ENCODE measurements at places on chromosomes 3 and 15.

DNA sequence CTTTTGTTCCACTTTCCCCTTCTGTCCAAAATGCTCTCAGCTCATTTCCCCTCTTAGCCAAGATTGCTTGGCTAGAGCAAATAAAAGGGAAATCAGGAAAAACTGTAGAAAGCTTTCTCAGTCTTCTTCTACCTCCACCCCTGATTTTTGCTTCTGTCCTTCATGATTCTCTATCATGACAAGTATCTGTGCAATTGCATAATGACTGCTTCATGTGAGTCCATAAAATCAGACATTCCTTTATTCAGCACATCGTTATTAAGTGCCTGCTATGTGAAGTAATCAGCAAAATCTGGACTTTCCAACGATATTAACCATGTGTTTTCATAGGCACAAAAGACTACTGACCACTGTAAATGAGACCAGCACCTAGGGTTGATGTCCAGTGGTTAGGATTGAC is 321.5 kb upstream of the CBLB start:
- no peak for DNase-seq

GRCh38 chr3:4438296-4438695 is 28.8 kb downstream of the SUMF1 start:
- no peak for DNase-seq

- DNase-seq, result no peak
Observed at GRCh38 chr15:79003896-79004295, 59.0 kb upstream of the CTSH start.

DNA sequence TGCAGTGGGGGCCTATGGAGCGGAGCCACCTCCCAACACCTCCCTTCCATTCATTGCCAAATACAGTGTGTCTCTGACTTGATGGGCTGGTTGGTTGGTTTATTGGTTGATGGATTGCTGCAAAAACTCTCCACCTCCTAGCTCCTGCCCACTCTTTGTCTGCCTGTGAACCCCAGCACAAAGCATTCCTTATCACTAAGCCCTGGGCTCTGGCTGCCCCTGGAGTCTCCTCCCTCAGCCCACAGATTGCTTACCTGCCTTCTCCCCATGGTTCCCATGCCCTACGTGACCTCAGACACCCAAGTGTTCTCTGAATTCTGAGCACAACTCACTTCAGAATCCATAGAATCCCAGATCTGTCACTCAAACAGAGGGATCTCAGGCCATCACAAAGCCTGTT is 139.1 kb upstream of the TPM1 start:
- no peak for DNase-seq

- DNase-seq, result no peak
Observed at GRCh38 chr15:57213862-57214261, 162.4 kb upstream of the CGNL1 start.

- no peak for DNase-seq
Observed at GRCh38 chr3:177374323-177374722, 177.0 kb upstream of the TBL1XR1 start.

- no peak for DNase-seq
Observed at GRCh38 chr15:27665002-27665401, 434.1 kb downstream of the OCA2 start.

DNA sequence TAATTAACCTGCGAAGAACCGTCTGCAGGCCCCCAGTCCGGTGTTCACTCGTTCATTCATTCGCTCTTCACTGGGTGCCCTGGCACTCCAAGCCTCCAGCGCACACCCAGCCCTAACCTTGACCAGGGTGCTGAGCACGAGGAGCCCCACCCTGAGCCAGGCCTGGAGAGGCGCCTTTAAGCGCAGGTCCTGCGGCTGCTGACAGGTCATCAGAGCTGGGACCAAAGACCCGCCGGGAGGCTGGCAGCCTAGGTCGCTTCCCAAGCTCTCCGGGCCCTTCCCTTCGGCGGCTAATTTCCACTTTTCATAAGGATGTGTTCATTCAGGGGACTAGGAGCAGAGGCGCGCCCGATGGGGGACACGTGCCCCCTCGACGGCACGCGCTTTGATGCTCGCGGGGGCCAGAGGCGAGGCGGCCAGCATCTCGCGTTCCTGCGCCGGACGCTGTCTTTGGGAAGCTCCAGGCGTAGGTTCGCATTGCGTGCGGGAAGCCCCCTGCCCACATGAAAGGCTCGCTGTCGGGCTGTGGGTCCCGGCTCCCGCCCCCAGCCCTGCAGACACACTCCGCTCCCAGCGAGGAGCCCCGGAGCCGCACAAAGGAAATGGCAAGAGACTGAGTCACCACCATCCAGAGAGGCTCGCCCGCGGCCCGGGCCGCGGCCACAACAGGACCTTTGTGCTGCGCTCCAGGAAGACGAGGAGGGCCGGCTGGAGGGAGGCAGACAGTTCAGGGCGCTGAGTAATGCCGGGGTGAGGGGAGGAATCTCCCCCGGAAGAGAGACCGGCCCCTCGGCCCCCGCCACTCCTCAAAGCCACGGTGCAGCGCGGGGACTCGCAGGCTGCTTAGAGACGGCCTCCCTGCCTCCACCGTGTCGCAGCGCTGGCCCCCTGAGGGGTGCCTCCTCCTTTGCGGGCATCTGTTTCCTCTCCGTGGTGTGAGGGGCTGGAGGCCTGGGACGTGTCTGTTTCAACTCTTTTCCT is 266.4 kb upstream of the HES1 start:
- no peak for DNase-seq

DNA sequence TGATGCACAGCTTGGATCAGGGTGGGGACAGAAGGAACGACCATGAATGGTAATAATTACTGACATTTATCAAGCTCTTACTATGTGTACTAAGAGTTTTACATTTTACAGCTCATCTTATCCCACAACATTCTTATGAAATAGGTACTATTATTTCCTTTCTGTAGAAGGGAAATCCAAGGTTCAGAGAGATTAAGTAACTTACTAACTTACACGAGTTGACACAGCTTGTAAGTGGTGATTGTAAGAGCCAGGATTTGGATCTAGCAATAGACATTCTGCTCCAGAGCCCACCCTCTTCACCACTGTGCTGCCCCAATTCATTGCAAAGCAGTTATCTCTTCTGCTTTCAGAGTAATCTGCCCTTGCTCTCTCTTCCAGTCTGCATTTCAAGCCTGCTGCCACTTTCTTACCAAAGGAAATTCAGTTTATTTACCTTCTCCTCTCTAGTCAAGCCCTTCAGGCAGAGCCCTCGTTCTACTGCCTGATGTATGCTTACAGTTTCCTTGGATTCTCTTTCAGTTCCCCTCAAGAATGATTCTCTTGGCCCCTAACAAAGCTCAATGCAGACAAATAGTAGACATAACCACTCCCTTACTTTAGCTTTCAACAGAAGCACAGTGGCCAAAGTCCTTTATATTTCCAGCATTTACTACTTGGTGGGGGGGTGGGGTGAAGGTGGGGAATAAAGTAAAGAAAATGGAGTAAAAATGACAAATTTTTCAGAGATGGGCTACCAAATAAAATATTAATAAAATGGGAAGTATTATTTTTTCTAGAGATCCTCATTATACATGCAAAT is 65.8 kb downstream of the ATP8B4 start:
- no peak for DNase-seq

- DNase-seq, result no peak
Observed at GRCh38 chr15:46703020-46703861, 1014.1 kb upstream of the SEMA6D start.

- no peak for DNase-seq
Observed at GRCh38 chr15:64877435-64877834, 34.3 kb upstream of the ANKDD1A start.

DNA sequence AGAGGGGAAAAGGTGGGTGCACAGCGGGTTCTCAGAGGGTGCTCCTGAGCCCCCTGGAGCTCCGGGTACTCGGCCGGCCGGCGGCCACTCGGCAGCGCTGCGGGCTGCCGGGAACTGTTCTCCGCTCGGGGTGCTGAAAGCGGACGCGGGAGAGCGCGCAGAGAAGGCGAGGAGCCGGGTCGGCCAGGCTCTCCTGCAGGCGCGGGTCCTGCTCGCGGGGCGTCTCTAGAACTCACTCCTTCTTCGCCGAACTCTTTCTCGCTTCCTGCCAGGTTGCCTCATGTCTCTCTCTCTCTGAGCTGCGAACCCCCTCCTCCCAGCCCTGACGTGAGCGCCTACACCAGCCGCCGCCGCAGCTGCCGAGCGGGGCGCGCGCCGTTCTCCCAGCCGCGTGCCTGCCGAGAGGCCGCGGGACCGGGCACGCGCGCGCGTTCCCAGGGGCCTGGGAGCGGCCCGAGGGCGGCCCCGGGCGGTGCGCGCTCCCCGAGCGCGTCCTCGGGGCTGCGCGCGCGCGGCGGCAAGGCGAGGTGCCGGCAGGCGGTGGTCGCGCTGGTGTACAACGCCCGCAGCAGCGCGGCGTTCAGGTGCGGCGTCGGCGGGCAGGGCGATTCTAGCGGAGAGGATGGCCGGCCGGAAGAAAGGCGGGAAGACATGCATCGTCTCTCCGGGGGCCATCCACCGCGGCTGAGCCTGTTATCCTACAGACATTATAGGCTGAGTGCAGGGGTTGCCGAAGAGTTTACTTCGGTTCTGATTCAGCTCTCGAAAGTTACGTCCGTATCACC is at the start of gene PEX5L:
PEX5L (minus strand) TSS at position 267 of the 785 bp plus-strand sequence. CDS start 338 bp downstream, outside the sequence.
- no peak for DNase-seq

Measured in stimulated activated CD4-positive, alpha-beta T cell treated with anti-CD3 and anti-CD28 coated beads, TNF-alpha, amount 100 ng/mL, for 1 hour (primary cell).